ENCODE measurements at places on chromosomes 16 and 17.

GRCh38 chr17:14792746-14793145 lies 472.4 kb downstream of the PMP22 start:
- no peak for DNase-seq

DNA sequence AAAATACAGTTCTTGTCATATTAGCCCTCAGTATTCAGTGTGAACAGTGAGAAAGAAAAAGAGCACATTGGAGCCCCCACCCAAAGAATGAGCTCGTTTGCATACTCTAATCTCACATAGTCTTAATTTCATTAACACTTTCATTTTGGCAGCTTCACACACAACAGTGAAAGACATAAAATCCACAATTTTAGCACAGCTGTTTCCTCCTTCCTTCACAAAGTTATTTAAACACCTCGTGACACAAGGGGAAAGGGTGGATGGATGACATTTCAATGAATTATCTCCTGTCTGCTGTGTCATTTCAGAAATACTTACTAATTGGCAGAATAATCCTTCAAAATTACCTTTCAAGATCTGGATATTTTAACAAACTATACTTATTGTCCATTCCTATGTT lies 299.3 kb downstream of the KCNJ2 start:
- no peak for DNase-seq

- DNase-seq, result no peak
These were observed 18.8 kb downstream of the NUBP1 start for GRCh38 chr16:10762336-10763016.

- DNase-seq, result no peak
These were observed 19.7 kb upstream of the TEX2 start for GRCh38 chr17:64282753-64283080.

GRCh38 chr17:64205804-64206203 lies 57.3 kb downstream of the TEX2 start:
- DNase-seq, result no peak

DNA sequence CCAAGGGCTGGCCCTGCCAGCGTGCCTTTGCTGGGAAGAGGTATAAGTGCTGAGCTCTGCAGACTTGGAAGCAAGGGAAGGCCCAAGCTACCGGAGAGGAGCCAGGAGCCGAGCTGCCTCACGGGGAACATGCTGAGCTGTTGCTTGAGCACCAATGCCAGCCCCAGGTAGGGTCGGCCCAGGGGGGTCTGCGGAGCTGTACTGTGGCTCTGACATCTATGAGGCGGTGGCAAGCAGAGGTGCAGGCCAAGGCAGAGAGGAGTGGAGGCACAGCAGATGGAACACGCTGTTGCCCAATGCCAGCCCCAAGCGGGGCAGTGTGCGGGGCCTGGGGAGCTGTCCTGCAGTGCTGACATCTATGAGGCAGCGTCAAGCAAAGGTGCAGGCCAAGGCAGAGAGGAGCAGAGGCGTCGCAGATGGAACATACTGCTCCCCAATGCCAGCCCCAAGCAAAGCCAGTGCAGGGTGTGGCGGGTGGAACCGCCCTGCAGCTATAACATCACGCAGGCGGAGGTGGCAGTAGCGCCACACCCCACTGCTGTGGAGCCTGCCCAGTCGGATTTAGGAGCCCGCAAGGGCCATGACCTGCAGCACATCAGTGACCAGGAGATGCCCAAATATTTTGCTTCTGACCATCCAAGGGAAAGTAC lies 10.0 kb downstream of the GGA2 start:
- no peak for DNase-seq

GRCh38 chr16:75471723-75472633 lies 7.5 kb upstream of the TMEM170A start:
- DNase-seq, result peak; percentile 44

DNA sequence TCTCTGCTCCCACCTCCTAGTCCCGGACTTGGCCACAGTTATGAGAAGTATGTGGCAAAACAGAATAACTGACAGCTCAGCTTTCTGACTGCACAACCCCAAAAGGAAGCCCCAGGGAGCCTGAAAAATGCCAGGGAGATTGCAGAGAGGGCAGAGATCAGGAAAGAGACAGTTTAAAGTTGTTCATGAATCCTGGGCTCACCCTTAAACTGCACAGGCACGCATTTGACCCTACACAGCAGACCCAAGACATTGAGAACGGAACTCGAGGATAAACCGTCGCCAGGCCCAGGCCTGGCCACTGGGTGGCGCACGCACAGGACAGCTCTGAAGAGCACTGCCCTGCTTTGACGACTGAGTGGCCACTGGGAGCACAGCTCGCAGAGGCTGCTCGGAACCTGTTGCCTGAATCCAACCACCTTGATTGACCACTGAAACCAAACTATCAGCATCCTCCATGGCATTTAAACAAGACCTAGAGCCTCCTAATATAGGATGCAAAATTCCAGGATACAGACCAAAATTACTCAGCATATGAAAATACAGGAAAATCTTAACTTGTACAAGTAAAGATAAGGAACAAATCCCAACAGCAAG lies 114.0 kb downstream of the C16orf95 start:
- peak; percentile 64 for DNase-seq

DNA sequence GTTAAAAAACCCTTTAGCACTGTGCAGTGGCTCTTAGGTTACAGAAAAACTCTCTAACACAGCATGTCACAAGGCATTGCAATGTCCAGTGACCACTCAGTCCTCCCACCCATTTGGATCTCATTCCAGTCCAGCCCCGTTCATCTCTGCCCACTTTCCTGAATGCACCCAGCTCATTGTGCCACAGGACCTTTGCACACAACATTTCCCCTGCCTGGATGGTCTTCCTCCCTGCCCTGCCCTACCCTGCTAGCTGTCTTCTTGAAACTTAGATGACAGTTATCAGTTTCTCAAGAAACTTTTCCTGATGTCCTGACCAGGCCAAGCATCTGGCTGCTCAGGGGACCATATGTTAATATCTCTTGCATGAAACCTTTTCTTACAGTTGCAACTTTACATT lies 67.2 kb downstream of the WWP2 start:
- DNase-seq, result no peak

DNA sequence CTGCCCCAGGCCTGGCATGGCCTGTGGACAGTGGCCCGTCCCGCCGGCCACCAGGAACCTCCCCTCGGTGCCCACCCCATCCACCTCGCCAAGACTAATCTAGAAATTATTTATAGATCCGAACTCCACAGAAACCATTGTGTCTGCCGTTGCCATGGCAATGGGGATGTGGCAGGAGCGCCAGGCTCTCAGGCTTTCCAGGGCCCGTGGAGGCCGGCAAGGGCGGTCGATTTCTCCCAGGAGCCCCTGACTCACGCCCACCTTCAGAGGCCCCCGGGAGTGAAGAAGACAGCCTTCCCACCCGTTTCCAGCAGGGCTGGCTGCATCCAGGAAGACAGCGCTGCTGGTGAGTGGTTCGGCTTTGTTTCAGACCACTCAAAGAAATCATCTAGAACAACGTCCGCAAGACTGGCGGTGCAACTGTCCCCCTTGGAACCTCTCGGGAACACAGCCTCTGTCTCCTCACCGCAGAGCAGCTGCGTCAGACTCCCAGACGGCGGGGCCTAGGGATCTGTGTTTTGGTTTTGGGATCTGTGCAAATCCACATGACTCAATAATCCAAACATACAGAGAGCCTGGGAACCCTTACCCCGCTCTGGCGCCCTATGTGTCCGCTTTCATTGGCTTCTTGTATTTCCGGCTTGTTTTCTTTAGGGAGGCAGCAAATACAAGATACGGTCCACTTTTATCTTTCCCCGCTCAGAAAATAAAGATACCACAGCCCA lies 48.5 kb upstream of the ZCCHC14 start:
- DNase-seq, result no peak

- DNase-seq, result no peak
These were observed 27.9 kb upstream of the LRRC37A3 start for GRCh38 chr17:64947152-64947551.

GRCh38 chr16:18003033-18003432 lies 333.5 kb downstream of the NPIPA8 start:
- no peak for DNase-seq

DNA sequence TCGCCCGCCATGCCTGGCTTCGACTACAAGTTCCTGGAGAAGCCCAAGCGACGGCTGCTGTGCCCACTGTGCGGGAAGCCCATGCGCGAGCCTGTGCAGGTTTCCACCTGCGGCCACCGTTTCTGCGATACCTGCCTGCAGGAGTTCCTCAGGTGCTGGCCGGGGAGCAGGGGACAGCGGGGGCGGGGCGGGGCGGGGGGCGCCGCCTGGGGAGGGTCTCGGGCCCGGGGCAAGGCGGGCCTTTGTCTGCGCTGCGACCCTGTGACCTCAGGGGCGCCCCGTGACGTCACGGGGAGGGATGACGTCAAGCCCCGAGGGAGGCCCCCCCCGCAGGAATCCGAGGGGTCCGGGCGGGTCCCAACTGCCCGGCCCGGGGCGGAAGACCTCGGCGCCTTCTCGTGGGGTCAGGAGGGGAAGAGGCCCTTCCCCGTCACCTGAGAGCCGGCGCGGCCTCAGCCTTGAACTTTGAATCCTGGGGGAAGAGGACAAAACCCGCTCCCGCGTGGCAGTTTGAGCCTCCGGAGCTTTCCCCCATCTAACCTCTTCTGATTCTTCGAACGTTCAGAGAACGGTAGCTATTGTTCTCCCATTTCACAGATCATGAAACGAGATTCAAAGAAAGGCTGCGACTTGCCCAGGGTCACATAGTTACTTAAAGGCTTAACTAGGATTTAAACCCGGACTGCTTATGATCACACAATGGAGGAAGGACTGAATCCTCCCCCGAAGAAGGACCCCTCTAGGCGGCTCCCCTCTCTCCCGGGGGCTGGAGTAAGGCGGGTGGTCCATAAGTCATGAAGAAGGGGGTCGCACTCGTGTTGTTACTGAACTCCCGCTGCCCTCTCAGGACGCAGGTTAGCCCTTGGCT lies 527 bp downstream of the TRAF4 start:
- peak; percentile 64 for DNase-seq

DNA sequence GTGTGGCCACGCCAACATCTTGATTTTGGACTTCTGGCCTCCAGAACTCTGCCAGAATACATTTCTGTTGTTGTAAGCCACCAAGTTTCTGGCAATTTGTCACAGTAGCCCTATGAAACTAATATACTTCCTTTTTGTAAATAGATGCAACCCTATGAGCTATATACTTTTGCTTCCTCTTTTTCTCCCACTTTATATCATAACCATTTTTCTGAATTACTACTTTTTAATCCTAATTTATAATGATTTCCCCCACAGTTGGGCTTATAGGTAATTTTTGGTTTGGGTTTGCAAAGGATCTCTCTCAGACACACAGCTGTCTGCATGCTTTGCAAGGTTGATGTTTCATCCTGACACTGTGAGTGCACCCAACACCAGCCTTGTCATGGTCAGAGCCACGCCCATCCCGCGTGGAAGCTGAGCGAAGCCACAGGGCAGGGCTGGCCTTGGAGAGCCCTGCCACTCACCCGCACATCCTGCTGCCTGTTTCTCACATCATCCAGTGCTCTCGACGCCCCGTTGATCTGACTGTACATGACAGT lies 5.8 kb downstream of the TRIM25 start:
- DNase-seq, result peak; percentile 59

DNA sequence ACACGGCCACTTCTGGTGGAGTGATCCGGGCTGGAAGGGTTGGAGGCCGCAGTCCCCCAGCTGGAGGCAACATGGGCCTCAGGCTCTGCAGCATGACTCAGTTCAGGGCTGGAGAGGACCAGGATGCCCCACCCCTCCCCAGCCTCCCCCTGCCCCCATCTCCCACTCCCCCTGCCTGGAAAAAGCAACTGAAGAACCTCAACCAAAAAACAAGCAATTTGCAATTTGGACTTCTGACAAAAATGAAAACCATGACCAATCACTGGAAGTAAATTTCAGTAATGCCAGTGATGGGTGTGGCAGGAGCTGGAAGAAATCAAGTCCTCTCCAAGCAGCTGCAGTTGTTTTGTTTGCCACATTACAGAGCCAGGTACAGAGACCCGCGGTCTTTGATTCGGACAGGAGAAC lies 6.6 kb upstream of the MIF4GD start:
- no peak for DNase-seq

GRCh38 chr16:78794581-78795250 lies 695.3 kb downstream of the WWOX start:
- peak; percentile 68 for DNase-seq

DNA sequence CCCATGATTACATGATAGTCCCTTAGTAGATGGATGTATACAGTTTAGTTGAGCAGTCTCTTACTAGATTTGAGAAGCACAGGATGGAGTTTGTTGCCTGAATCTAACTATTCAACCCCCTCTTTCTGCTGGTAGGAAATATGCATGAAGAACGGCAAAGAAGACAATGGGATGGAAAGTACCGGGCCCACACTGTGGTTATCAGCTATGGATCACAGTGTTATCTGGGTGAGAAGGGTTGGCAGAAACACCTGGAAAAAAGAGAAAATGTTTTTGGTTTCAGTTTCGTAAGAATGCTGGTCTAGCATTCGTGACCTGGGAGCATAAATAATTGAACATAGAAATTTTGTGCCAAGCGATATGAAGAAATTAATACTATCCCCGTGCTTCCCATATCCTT lies 53.1 kb downstream of the ANKFN1 start:
- DNase-seq, result no peak

DNA sequence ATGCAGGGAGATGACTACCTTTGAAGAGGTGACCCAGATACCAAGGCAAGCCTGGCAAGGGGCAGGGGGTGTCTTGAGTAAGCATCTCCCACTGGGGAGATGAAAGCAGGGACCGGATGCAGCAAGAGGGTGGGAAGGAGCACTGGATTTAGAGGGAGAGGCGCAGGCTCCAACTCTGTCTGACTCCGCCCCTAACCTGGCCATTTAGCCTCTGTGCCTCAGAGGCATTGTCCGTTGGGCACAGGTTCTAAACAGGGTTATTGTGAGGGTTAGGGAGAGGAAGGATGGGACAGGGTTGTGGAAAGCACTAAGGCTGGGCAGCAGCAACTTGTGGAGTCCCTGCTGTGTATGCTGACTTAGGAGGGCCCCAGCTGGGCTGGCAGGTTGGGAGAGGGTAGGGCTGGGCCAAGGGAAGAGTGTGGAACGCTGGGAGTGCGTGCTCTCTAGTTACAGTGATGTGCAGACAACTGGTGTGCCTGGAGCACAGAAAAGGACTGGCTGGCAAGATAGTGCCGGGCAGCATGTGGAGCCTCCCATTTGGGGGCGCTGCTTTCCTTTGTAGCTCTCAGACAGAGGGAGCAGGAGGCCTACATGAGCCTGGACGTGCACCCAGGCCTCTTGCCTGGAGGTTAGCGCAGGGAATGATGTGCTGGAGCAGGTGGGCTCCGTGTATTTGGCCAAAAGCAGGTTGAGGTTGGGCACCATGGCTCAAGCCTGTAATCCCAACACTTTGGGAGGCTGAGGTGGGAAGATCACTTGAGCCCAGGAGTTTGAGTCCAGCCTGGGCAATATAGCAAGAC lies 26.2 kb downstream of the TBX2 start:
- no peak for DNase-seq

DNA sequence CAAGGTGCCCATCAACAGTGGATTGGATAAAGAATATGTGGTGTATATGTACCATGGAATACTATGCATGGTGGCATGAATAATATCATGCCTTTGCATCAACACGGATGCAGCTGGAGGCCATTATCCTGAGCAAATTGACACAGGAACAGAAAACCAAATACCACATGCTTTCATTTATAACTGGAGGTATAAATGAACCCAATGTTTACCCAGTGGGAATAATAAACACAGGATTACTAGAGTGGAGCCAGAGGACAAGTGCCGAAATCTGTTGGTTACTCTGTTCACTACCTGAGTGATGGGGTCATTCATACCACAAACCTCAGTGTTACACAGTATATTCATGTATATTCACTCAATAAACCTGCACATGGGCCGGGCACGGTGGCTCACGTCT lies 125.2 kb downstream of the CDH11 start:
- no peak for DNase-seq

All from activated CD4-positive, alpha-beta T cell treated with anti-CD3 and anti-CD28 coated beads, Interleukin-2, Interleukin-4, amounts not matched to agents 100 ng/mL and 50 ng/mL, durations not matched to agents 16 hours and 8 hours (primary cell).